ENCODE measurements at places on chromosomes 6 and 20. TPM values are rescaled to one million over a fixed set of nuclear protein-coding genes. Genes with fewer than 3 reads are reported as not detected.

Gene PGC
- polyA plus RNA-seq = not detected

Gene IL17F
- polyA plus RNA-seq = not detected

Gene DUSP15
- not detected for polyA plus RNA-seq

Gene SLC17A2
- polyA plus RNA-seq = not detected

Gene WFDC10B
- not detected for polyA plus RNA-seq

Gene KCNG1
- polyA plus RNA-seq = 3.3 TPM

Gene PPP1R14C
- polyA plus RNA-seq = not detected

Gene DEFB124
- not detected for polyA plus RNA-seq

Gene MYLK2
- polyA plus RNA-seq = not detected

Gene EBF4
- polyA plus RNA-seq = 1.1 TPM

Gene RAET1E
- not detected for polyA plus RNA-seq

Gene EYA4
- polyA plus RNA-seq = not detected

Gene ZBTB12
- polyA plus RNA-seq = not detected

Gene ATP6V1G2
- 0.53 TPM for polyA plus RNA-seq

Gene SLC17A9
- polyA plus RNA-seq = 4.1 TPM

Gene CLPSL2
- not detected for polyA plus RNA-seq

Gene GABRR1
- polyA plus RNA-seq = not detected

Gene PBOV1
- not detected for polyA plus RNA-seq
